NCI-H2081 treated with DMSO at 0.1 percent for 48 hours (cell line): ENCODE measurements at places on chromosomes 3 and 15.

DNA sequence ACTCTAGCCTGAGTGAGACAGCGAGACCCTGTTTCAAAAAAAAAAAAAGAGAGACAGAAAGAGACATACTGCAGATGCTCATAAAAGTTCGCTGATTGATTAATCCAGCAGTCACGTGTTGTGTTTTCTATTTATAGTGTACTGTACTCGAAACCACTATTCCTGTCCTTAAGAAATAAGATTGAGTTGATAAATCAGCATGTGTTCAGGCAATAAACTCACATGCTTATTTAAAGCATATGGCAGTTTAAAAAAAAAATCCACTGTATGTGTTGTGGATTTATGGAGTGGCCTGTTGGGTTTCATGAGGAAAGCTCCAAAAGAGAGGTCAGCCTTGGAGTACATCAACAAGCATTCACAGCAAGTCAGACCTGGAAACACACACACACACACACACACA, 17.7 kb downstream of the RPL22L1 start:
- no peak for DNase-seq

- no peak for DNase-seq
Measured at GRCh38 chr3:127002195-127003174, 19.6 kb downstream of the PLXNA1 start.

GRCh38 chr3:126664591-126665214, 9.8 kb upstream of the TXNRD3 start:
- DNase-seq, result no peak

- no peak for DNase-seq
Measured at GRCh38 chr15:57540736-57541135, 51.0 kb upstream of the MYZAP start.

- no peak for DNase-seq
Measured at GRCh38 chr3:45816544-45816943, 20.2 kb upstream of the SLC6A20 start.

- DNase-seq, result no peak
Measured at GRCh38 chr3:150867434-150867833, 37.8 kb downstream of the MINDY4B start.

DNA sequence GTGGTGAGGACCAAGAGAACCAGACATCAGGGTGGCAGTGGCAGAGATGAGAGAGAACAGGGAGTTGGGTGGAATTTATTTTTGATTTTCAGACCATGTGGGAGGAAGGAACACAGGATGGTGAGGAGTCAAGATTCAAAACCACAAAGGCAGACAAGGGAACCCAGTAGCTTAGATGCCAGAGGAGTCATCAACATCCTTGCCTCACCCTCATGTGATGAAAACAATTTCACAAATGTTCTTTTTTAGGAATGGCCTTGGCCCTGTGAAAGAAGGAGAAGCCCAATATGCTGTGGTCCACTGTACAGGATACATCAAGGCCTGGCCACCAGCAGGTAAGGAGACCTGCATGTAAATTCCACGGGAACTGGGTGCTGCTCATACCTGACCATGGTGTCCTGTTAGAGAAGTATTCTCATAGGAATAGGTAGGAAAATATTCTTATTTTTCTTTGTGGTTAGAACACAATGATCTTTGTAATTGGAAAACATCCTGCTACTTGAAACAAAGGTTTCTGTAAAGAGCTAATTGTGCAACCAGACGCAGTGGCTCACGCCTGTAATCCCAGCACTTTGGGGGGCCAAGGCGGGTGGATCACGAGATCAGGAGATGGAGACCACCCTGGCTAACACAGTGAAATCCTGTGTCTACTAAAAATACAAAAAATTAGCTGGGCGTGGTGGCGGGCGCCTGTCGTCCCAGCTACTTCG, 110.0 kb downstream of the ARNT2 start:
- DNase-seq, result no peak

DNA sequence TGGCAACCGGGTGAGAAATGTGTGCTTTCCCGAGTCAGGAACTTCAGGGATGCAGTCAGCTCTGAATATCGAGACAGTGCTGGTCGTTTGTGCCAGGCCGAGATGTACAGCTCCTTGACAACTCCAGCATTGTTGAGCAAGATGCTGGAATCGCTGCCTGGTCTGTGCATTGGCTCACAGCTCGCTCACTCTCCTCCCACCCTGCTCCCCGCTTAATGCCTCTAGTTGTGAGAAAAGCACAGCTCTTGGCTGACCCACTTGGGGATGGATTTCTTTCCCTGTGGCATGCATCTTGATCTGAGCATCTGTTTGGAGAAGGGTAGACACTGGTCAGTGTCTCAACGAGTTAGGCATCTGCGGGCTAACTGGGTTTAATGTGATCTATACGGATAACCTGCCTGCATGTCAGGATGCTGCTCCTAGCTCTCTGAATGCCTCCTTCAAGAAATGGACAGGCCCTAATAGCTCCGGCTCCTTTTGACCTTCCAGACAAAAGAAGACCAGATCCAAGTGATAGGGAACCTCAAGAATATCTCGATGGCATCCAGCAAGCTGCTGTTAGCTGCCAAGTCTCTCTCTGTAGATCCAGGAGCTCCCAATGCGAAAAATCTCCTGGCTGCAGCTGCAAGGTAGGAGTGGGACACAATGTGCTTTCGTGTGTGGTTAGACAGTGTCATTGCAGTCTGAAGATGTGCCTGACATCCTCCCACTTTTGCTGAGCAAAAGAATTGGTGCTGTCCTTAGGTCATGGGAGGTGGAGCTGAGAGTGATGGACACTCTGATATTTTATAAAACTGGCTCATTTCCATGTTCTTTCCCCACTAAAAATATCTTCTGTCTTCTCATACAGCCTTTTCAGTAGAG, 302.2 kb upstream of the TPM1 start:
- no peak for DNase-seq

DNA sequence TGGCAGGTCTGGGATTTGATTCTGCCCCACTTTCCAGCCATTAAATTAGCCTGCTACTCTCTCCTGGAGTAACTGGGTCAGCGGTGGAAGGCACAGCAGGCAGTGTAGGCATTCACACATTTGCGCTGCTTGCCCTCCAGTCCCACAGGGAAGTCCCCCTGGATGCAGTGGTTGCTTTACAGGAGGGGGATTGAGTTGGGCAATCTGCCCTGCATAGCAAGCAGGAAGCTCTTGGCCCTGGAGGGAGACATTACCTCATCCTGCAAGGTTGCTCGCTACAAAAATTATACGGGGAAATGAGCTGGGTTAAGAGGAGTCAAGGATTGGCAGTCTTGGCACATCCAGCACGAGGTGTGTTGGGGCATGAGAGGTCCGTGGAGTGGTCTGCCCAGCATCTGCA, 14.8 kb downstream of the MCM2 start:
- no peak for DNase-seq

DNA sequence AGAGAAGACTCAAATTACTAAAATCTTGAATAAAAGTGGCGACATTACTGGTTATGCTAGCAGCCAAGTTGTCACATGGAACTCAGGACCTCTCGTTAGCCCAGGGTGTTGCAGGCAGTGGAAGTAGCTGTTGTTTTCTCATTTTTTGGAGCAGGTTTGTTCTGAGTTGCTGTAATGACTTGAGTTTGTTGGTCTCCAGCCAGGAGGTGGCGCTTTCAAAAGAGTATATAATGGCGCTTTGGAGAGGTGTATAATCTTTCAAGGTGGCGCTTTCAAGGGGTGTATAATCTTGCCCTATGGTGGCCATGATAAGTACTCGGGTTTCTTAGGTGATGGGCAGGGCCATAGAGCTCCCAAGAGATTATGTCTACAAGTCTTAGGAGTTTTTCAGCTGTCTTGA, 632.7 kb downstream of the NTRK3 start:
- DNase-seq, result no peak
